ENCODE measurements at places on chromosomes 7 and 10. TPM values are rescaled to one million over a fixed set of nuclear protein-coding genes. Genes with fewer than 3 reads are reported as not detected.

The UTF1 gene
- not detected for total RNA-seq

The CYP26C1 gene
- not detected for total RNA-seq

The SLC26A3 gene
- total RNA-seq, result not detected

- H3K27ac ChIP-seq, result no peak overlapping the region
- no peak overlapping the region for H3K4me3 ChIP-seq
- H3K4me1 ChIP-seq, result no peaks in the 10 kb centered on the region
- no peaks in the 10 kb centered on the region for H3K27me3 ChIP-seq
These were observed 115.0 kb downstream of the PLXDC2 start for GRCh38 chr10:19930936-19931893.

GRCh38 chr10:122213766-122214165 is 57.3 kb upstream of the BTBD16 start:
- peaks cover 4% of the 10 kb centered on the region for H3K27me3 ChIP-seq
- H3K27ac ChIP-seq, result no peak overlapping the region
- H3K36me3 ChIP-seq, result no peaks in the 10 kb centered on the region
- no peaks in the 10 kb centered on the region for H3K4me1 ChIP-seq
- H3K4me3 ChIP-seq, result no peak overlapping the region
